ENCODE measurements at places on chromosomes 12 and 14. TPM values are rescaled to one million over a fixed set of nuclear protein-coding genes. Genes with fewer than 3 reads are reported as not detected.

The CMTM5 gene
- total RNA-seq = 29.1 TPM

The GUCY2C gene
- total RNA-seq = not detected

GRCh38 chr14:89266754-89267153 is 150.3 kb downstream of the FOXN3 start:
- peaks cover 6% of the 10 kb centered on the region for H3K36me3 ChIP-seq
- H3K4me1 ChIP-seq = peaks cover 45% of the 10 kb centered on the region
- no peaks in the 10 kb centered on the region for H3K27me3 ChIP-seq
- no peak for DNase-seq
- no peak overlapping the region for H3K4me3 ChIP-seq

DNA sequence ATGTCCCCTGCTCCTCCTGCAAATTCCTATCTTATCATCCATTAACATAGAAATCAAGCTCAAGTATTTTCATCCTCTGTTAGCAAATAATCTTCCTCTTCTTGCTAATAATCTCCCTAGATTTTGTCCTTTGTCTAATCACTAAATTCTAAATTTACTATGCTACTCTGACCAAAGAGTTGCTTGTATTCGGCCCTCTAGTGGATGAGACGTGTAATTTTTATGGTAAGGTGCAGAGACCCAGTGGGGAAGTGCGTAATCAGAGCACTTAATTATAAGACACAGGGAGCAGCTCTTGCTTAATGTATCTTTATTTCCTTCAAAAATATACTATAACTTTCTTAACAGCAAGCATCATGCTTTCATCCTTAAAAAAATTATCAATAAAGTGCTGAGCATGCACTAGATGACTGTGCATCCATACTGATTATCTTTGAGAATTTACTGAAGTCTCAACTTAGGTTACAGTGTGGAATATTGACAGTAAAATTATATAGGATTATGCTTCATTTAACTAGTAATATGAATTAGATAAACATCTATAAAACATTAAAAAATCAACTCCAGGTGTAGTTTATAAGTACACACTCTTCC is 212.6 kb downstream of the SLC16A7 start:
- no peaks in the 10 kb centered on the region for H3K36me3 ChIP-seq
- H3K4me1 ChIP-seq = peaks cover 5% of the 10 kb centered on the region
- no peak overlapping the region for H3K27ac ChIP-seq
- H3K27me3 ChIP-seq = peaks cover 8% of the 10 kb centered on the region
- DNase-seq = no peak
- no peak overlapping the region for H3K4me3 ChIP-seq

DNA sequence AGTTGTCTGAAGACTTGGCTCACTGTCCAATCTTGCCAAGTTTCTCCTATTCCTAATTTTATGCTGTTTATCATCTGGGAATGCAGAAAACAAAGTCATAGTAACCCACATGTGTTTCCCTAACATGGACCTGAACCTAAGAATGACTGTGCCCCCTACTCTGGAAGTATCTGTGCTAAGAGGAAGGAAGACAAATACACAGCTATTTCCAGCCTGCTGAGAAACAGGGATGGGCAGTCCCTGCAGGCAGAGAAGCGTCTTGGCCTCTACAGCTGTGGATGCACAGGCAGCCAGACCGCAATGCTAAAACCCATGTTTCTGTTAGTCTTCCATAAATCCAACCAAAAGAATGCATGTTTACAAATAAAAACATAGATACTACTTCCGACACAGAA is 56.2 kb downstream of the DUSP16 start:
- no peak for DNase-seq
- no peaks in the 10 kb centered on the region for H3K27me3 ChIP-seq
- peak overlapping the region; percentile 98 for H3K27ac ChIP-seq
- H3K4me3 ChIP-seq = peak overlapping the region; percentile 90

DNA sequence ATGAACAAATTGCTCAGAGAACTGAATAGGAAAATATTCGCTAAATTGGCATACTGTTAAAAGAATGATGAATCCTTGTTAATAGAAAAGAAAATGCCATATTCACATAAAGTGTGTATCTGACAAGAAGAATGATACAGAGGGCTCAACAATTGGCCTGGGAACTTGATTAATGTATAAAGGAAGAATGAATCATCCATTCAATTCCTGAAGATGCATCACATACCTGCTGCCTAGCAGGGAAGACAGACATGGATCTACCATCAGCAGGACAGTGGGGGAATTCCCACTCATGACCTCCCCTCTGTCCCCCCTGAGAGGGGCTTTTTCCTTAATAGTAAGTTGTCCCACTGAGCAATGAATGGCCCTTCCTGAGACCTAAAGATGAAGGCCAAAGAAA is 13.5 kb downstream of the PTPN21 start:
- no peak overlapping the region for H3K4me3 ChIP-seq
- H3K27me3 ChIP-seq = peaks cover 18% of the 10 kb centered on the region
- H3K27ac ChIP-seq = no peak overlapping the region
- H3K36me3 ChIP-seq = no peaks in the 10 kb centered on the region
- no peak for DNase-seq

GRCh38 chr14:60169722-60170121 is 4.5 kb upstream of the DHRS7 start:
- H3K27me3 ChIP-seq = peaks cover 7% of the 10 kb centered on the region
- no peak overlapping the region for H3K27ac ChIP-seq
- peaks cover 17% of the 10 kb centered on the region for H3K4me1 ChIP-seq
- no peak for DNase-seq
- H3K4me3 ChIP-seq = no peak overlapping the region

DNA sequence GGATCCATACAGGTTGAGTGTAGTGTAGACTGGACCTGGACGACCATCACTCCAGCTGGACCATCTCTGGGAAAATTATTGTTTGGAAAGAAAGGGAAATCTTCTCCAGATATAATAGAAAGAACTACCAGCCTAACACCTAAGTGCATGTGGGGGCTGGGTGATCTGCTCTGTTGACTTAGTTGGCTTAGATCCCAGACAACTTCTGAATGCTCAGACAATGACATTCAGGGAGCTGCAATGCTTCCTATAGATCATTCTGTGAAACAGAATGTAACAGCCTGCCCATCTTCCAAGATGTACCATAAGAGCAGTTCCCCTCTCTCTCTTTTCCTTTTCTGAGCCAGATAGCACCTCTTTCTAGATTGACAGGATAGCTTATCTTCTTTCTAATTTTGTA is 572.8 kb upstream of the STXBP6 start:
- DNase-seq = no peak
- H3K4me3 ChIP-seq = no peak overlapping the region
- H3K27ac ChIP-seq = no peak overlapping the region
- no peaks in the 10 kb centered on the region for H3K36me3 ChIP-seq

DNA sequence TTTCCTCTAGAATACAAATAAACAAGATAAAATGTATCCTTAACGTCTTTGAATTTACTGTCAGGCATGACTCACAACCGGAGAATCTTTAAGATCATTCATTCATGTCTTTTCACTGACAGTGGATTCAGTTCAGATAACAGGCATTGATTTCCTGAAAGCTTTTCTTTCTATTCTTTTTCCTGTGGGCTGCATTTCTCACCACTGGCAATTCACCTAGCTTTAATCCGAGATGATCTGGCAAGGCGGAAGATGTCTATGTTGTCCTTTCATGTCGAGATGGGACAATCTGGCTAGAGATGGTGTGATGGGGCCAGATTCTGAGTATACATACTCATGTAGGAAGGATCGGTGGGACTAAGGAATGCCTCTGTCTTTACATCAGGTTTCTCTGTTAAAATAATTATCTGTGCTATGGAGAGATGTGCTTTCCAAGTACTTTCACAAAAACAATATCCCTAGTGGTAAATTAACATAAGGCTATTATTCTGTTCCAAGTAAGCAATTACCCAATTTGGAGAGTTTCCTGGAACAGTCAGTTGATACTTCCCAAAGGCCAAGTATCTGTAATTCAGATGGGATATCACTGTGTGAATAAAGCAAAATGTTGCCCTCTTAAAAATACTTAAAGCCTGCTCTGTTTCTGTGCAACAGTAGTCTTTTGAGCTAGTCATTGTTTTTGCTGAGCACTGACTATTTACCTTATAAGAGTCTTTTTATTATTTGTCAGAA is 17.8 kb downstream of the ACSS3 start:
- H3K4me1 ChIP-seq = no peaks in the 10 kb centered on the region
- H3K27me3 ChIP-seq = no peaks in the 10 kb centered on the region
- DNase-seq = no peak
- no peak overlapping the region for H3K27ac ChIP-seq
- no peaks in the 10 kb centered on the region for H3K36me3 ChIP-seq
- H3K4me3 ChIP-seq = no peak overlapping the region

- no peak overlapping the region for H3K27ac ChIP-seq
- H3K27me3 ChIP-seq = peaks cover 5% of the 10 kb centered on the region
- DNase-seq = no peak
- no peak overlapping the region for H3K4me3 ChIP-seq
- H3K4me1 ChIP-seq = no peaks in the 10 kb centered on the region
Observed at GRCh38 chr12:103734863-103735262, 106.2 kb downstream of the NT5DC3 start.

GRCh38 chr12:25529738-25530137 is 23.3 kb downstream of the LMNTD1 start:
- H3K4me1 ChIP-seq = no peaks in the 10 kb centered on the region
- H3K4me3 ChIP-seq = no peak overlapping the region
- H3K27ac ChIP-seq = no peak overlapping the region
- no peak for DNase-seq

- no peak overlapping the region for H3K27ac ChIP-seq
- H3K4me3 ChIP-seq = no peak overlapping the region
- H3K4me1 ChIP-seq = no peaks in the 10 kb centered on the region
- H3K27me3 ChIP-seq = peaks cover 5% of the 10 kb centered on the region
- DNase-seq = no peak
- H3K36me3 ChIP-seq = no peaks in the 10 kb centered on the region
Observed at GRCh38 chr14:78701246-78701645, 531.1 kb downstream of the NRXN3 start.

GRCh38 chr12:26290565-26290964 is 95.2 kb downstream of the SSPN start:
- no peak for DNase-seq
- peaks cover 9% of the 10 kb centered on the region for H3K27me3 ChIP-seq
- no peaks in the 10 kb centered on the region for H3K4me1 ChIP-seq

GRCh38 chr12:1812650-1813302 is 7.6 kb upstream of the LRTM2 start:
- DNase-seq = no peak
- peaks cover 22% of the 10 kb centered on the region for H3K27me3 ChIP-seq
- peak overlapping the region; percentile 89 for H3K27ac ChIP-seq
- peak overlapping the region; percentile 21 for H3K4me3 ChIP-seq
- H3K4me1 ChIP-seq = peaks cover 29% of the 10 kb centered on the region
- peaks cover 2% of the 10 kb centered on the region for H3K36me3 ChIP-seq

DNA sequence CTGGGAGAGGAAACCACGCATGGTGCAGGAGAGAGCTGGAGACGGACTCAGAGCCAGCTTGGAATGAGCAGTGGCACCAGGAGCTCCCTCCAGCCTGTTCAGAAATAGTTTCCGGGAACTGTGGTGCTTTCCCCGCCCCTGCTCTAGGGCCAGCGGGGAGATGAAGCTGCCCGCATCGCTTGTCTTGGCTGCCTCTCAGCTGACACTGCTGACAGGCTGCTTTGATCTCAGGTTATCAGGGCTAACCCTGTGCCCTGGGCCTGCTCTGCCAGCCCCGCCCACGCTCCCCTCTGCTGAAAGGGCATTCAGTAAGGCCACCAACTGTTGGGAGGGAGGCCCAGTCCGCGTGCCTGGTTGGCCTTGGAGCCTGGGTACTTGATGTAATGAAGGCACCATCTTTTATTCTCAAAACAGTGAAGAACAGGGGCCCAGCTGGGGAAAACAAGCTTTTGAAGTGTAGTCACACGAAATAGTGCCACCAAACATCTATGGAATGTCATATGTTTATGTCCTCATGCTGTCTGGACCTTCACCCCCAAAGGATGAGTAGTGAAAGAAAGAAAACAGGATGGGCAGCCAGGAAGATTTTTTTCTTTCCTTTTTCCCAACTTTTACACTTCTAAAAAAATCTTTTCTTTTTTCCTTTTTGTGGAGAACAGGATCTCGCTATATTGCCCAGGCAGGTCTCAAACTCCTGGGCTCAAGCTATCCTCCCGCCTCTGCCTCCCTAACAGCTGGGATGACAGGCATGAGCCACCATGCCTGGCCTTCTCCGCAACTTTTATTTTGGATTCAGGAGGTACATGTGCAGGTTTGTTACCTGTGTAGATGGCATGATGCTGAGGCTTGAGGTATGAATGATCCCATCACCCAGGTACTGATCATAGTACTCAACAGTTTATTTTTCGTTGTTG is 115.9 kb upstream of the TBX3 start:
- H3K4me3 ChIP-seq = no peak overlapping the region
- H3K4me1 ChIP-seq = no peaks in the 10 kb centered on the region
- no peaks in the 10 kb centered on the region for H3K27me3 ChIP-seq
- H3K36me3 ChIP-seq = no peaks in the 10 kb centered on the region
- no peak for DNase-seq

DNA sequence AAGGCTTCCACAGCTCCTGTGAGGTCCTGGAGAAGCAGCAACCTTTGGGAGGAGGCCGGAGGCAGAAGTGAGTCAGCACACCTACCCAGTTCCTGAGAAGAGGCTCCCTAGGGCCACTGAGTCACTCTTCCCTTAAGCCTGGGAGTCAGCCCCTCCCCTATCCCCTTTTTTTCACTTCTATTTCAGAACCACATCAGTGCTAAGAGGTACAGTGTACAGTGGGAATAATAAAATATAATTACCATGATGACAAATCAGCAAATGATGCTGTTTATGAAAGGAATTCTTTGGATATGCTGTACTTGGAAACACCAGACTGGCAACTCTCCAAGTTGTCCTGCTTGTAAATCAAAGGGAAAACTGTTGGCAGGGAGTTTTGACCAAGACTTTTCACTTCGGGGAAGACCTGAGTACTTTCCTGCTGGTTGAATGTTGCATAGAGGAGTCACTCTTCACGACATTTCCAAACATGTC is 7.8 kb upstream of the TBPL2 start:
- H3K36me3 ChIP-seq = no peaks in the 10 kb centered on the region
- H3K27me3 ChIP-seq = peaks cover 2% of the 10 kb centered on the region
- peaks cover 9% of the 10 kb centered on the region for H3K4me1 ChIP-seq
- no peak for DNase-seq

- H3K4me3 ChIP-seq = no peak overlapping the region
- H3K27ac ChIP-seq = no peak overlapping the region
- DNase-seq = no peak
Observed at GRCh38 chr12:38159591-38160317, 156.8 kb upstream of the ALG10B start.

DNA sequence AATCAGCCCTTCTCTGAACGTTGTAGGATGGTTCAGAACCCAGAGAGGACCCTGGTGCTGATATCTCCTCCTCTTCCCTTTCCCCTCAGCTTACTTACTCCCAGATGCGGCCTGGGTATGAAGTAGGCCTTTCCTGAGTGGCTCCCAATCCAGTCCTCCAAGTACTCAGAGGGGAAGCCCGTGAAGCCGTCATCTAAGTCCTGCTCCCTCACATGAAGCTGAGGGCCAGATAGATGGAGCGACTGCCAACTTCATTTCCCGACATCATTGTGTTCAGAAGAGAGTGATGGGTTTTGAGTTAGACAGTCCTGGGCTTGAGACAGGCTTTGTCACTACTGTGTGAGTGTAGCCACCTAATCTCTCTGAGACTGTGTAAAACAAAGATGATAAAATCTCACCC is 2.7 kb downstream of the APOLD1 start:
- peak overlapping the region; percentile 66 for H3K27ac ChIP-seq
- peak overlapping the region; percentile 89 for H3K4me3 ChIP-seq
- peaks cover 12% of the 10 kb centered on the region for H3K4me1 ChIP-seq
- no peaks in the 10 kb centered on the region for H3K27me3 ChIP-seq
- no peak for DNase-seq

All from T-helper 17 cell (primary cell).